ENCODE measurements at places on chromosomes 3 and 15. TPM values are rescaled to one million over a fixed set of nuclear protein-coding genes. Genes with fewer than 3 reads are reported as not detected.

CASR gene
- polyA plus RNA-seq, result not detected

SQOR gene
- polyA plus RNA-seq, result 75.6 TPM

KBTBD12 gene
- 0.13 TPM for polyA plus RNA-seq

ALPK3 gene
- polyA plus RNA-seq, result 10.5 TPM

EPHB3 gene
- polyA plus RNA-seq, result 27.7 TPM

PLXNA1 gene
- polyA plus RNA-seq, result 7.9 TPM

KNG1 gene
- not detected for polyA plus RNA-seq

HIGD2B gene
- polyA plus RNA-seq, result not detected
